ENCODE measurements at places on chromosomes 2 and 18. TPM values are rescaled to one million over a fixed set of nuclear protein-coding genes. Genes with fewer than 3 reads are reported as not detected.

DNA sequence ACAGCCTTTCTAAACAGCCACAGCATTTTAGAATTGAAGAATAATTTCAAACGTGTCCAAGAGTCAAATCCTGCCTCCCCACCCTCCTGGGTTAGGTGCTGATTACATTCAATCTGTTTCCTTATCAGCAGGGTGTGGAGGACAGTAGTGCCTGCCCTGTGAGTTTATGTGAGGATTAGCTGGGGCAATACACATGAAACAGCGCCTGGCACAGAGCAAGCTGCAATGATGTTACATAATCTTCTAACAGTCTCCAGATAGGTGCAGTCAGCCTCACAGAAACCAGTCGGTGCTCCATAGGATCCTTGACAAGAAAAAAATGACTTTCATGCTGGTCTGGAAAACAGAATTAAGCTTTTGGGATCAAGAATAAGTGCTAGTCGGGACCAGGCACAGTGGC lies 91.7 kb upstream of the ITGA6 start:
- DNase-seq, result no peak

DNA sequence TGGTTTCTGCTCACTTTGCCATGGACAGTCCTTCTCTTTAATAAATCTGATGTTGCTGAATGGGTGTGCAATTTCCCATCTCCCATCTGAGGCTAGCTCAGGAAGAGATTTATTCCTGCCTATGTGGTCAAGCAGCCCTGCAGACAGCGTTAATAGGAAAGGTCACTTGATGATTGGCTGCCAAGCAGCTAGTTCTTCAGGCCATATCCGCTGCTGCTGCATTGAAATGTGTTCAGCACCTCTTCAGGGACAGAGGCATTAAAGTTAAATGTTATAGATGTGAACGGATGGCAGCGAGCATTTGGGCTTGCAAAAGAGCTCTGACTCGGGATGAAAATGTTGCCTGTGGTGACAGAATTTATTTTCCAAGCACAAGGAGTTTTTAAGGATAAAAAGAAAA lies 474.2 kb downstream of the PIK3C3 start:
- DNase-seq, result no peak

DNA sequence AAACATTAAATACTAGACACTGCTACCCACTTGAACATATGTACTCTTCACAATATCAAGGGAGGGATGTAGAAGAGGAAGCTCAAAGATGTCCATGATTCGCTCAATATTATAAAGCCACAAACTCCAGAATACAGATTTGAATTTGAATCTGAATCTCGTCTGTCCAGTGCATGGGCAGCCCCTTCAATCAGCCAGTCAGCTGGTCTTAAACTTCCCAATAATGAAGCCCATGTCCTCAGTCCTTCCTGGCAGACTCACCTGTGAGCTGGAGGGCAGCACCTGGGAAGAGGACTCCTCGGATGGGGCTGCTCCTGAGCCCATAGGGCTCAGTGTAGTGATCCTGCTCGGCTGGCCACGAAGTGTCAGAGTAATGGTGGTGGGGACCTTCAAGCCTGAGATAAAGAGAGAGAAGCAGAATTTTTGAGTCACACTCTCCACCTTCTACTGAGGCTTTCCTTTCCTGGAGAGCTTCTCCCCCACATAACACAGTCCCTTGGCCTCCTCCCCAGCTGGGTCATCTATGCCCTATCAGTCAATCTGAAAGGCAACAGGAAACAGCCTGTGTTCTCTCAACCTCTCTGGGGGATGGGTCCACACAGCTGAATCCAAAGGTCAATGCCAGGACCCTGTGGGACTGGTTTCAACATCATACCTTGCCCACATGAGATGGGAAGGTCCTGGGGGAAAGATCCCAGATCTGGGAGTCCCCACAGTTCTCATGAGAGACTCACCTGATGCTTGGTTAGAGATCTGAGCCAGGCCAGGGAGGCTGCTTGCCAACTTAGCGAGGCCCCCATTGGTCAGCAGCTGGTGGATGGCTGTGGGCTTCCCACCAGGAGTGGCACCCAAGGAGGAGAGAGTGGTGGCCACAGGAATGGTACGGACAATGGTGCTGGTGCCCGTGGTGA lies 36.5 kb downstream of the KANSL3 start:
- DNase-seq, result no peak

The GCKR gene
- total RNA-seq, result 2.9 TPM

Data from posterior vena cava (tissue), 2 donors.